ENCODE measurements at places on chromosomes 11 and 22.

DNA sequence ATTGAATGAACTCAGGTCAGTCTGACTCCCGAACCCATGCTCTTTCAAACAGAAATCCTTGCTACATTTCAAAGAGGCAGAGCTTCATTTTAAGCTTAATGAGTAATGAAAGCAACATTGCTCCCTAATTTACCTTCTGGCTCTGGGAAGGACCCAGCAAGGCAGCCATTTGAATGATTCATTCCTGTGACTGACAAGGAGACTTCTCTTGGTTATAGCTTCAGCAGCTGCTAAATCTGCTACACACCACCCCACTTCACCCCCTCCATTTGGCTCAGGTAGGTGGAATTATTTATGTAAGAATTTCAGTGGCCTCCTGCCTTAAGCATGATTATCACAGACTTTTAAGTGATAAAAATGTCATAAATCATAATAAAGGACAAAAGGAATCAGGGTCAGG lies 117.7 kb downstream of the KCNC1 start:
- DNase-seq = no peak

GRCh38 chr11:63472372-63472771 lies 18.6 kb downstream of the PLAAT5 start:
- no peak for DNase-seq

GRCh38 chr11:86917589-86917988 lies 37.6 kb downstream of the FZD4 start:
- no peak for DNase-seq

DNA sequence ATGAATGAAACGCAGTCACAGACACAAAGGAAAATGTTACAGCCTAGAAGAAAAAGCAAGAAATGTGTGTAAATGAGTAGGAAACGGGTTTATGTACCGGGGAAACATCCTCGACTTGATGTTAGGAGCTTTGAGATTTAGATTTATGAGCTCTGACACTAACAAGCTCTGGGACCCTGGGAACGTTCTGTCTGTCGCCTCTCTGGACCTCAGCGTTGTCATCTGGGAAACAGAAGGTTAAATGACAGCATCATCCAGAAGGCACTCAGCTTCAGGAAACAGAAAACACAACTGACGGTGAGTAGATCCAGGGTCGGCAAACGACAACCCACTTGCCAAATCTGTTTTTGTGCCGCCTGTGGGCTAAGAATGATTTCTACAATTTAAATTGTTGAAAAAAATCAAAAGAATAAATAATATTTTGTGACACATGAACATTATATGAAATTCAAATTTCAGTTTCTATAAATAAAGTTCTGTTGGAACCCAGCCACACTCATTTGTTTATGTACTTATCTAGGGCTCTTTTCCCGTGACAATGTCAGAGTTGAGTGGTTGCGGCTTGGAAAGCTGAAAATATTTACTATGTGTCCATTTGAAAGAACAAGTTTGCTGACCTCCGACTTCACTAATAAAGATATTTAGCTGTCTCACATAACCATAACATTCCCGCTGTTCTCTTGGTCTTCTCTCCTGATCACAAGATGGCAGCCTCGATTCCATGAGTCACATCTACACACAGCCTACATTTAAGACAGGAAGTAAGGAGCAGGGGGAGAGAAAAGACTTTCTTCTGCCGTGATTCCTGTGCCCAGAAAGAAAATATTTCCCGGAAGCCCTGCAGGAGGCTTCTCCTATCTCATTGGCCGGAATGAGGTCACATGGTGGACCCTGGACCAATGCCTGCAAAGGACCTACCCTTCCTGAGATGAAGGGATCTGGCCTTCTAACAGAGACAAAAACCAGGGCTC lies 47.1 kb upstream of the SYT13 start:
- DNase-seq = no peak

GRCh38 chr11:110712659-110713448 lies 617 bp upstream of the ARHGAP20 start:
- peak; percentile 38 for DNase-seq

GRCh38 chr11:58574881-58575280 lies 775 bp downstream of the LPXN start:
- DNase-seq = no peak

- DNase-seq = no peak
These were observed 174.2 kb downstream of the ETS1 start for GRCh38 chr11:128412847-128413791.

DNA sequence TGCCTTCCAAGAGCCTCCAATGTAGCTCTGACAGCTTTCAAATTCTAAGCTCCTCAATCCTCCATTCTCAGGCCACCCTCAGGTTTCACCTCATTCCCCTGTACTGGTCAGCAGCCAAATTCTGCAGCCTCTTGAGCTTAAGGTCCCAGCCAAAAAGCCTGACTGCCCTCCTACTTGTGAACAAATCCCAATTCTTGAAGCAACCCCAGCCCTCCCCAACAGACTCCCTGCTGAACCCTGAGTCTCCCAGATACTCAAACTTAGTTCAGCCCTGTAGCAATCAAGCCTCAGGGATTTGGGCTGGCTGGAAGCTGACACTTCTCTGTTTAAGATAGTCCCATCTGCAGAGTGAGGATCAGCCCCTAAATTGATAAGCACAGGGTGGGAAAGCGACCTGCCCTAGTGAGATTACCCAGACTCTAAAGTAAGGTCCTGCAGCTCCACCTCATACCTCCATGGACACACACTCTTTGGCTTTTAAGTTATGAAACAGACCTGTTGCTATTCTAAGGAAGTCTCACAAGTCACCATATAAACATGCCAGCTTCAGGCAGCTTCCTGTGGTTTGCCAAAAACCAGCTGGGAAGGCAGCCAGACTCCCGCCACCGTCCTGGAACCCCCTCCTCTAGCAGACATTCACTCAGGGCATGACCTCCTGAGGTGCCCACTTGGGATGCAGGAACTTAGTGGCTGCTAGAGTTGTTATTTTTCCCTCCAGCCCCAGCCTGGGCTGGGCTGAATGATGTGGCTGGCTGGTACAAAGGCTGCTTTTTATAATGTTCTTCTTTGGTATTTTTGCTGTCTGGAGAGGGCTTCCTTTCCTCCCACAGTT lies 82.5 kb upstream of the PICALM start:
- DNase-seq = no peak

GRCh38 chr22:38418589-38418988 lies 36.4 kb downstream of the KCNJ4 start:
- DNase-seq = no peak

- peak; percentile 38 for DNase-seq
These were observed 3.7 kb upstream of the RELT start for GRCh38 chr11:73372375-73372993.

DNA sequence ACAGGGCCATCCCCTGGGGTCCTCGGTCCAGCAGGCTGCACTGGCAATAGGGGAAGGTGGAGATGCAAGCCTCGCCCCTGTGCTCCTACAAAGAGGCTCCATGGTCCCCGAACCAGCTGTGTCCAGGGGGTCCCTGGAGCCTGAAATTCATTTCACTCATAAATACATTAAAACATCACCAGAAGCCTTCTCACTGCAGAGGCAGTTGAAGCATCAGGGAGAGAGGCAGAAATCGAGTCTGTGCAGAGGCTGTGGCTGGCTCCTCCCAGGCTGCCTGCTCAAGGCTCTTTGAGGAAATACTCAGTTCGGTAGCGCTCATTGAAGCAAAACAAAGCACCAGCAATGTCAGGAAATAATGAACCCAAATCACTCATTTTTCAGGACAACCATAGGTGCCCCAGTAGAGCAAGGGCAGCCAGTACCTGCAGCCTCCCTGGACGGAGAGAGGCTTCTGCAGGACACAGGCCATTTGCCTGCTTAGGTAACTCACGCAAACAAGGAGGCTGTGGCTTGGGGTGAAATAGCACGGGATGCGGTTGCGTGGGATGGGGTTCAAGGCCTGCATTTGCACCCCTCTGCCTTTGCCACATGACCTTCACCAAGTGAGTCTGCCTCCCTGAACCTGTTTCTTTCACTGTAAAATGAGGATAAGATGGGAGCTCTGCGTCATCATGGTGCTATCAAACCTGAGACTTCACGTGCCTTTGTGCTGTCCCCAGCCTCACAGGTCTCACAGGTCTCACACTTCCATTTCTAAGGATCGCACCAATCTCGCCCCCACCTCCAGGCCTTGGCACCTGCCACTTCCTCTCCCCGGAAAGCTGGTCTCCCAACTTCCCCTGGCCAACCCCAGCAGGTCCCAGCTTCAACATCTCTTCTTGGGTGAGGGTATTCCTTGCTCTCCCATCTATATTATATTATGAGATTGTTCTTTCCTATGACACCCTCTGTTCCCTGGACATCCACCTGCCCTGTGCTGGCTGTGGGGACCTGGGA lies 84.3 kb upstream of the SHISAL1 start:
- DNase-seq = peak; percentile 2

GRCh38 chr22:32692371-32692770 lies 109.1 kb upstream of the TIMP3 start:
- no peak for DNase-seq

- DNase-seq = no peak
These were observed 58.5 kb downstream of the FLI1 start for GRCh38 chr11:128752379-128752778.

- no peak for DNase-seq
These were observed 96.9 kb downstream of the CCDC34 start for GRCh38 chr11:27266125-27266524.

DNA sequence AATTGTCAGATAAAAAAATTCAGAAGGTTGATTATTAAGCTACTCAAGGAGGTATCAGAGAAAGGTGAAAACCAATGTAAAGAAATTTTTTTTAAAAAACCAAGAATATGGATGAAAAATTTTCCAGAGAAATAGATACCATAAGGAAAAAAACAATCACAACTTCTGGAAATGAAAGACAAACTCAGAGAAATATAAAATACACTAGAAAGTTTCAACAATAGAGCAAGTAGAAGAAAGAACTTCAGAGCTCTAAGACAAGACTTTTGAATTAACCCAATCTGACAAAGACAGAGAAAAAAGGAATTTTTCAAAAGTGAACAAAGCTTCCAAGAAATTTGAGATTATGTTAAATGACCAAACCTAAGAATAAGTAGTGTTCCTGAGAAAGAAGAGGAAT lies 62.9 kb upstream of the TEAD1 start:
- DNase-seq = no peak

DNA sequence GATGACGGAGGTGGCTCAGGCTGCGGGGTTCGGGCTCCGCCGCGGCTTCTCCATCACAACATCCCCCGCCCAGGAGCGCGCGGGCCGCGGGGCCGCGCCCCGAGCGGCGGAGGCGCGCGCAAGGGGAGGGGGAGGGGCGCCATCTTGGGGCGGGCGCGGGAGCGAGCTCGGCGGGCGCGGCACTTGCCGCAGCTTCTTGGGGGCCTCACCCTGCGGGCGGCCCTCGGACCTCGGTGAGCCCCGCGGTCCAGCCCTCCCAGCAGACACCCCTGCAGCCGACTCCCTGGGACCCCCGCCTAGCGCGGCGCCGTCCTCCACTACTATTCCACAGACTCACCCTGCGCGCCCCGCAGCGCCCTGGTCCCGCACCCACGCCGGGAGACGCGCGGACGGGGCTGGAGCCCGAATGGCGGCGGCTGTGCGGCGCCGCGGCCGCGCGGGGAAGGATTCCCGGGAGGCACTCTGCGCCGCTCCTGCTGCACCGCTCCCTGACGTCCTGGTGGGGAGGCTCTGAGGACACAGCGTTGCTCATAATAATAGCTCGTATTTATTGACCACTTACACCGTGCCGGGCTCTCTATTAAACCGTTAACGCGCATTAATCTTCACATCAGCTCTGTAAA lies at the start of gene APBB1:
APBB1 (minus strand) TSS at position 86 of the 623 bp plus-strand sequence. CDS start 7,747 bp downstream, outside the sequence.
- peak; percentile 58 for DNase-seq

DNA sequence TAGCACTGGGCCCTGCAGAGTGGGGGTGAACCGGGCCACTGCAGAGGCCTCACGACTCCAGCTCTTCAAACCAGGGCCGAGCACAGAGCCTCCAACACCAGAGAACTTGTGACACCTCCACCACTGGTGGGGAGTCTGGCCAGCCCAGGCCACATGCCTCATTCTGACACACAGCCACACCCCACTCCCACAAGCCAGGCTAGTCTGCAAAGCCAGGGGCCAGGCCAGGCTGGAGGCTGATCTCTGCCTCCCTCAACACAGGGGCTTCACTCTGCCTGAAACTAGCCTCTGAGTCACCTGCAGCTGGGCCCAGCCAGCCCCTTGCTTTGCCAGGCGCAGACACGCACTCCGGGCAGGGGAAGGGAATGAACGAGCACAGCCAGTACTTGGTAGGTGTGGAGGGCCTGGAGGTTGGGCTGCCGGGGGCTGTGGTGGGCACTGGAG lies 102.9 kb downstream of the MED15 start:
- no peak for DNase-seq

DNA sequence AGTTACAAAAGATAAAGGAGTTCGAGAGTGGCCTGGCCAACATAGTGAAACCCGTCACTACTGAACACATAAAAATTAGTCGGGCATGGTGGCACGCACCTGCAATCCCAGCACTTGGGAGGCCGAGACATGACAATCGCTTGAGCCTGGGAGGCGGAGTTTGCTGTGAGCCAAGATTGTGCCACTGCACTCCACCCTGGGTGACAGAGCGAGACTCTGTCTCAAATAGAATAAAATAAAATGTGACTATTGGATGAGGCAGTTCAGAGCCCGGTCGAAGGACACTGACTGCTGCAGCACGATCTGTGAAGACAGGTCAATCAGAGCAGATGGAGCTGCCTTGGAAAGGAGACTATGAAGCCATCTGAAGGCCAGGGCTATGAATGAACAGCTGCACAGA lies 37.7 kb upstream of the ANO1 start:
- DNase-seq = no peak

- DNase-seq = peak; percentile 35
These were observed 127.7 kb downstream of the OSBP2 start for GRCh38 chr22:30822216-30823014.

DNA sequence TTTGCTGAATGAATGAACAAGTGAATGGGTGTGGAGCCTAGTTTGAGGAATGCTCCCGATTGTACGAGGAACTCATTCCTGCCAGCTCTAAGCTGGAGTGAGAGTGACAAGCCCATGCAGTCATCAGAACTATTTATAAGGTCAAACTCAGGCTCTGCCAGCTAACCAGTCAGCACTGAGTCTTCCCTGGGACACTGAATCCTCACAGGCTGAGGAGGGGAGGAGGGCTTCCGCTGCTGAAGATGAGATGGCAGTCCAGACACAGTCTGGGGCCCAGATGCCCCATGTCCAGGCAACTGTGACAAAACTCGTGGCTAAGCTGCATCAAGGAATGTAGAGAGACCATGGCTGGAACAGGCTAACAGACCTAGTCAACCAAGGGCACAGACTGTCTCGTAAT lies 4.0 kb downstream of the LRP4 start:
- no peak for DNase-seq

GRCh38 chr11:36567694-36568093 lies at the start of gene RAG1:
Gene RAG1, plus strand, starts transcription at chr11:36568007. Its CDS starts 5,298 bp downstream, at chr11:36573305.
- DNase-seq = no peak

DNA sequence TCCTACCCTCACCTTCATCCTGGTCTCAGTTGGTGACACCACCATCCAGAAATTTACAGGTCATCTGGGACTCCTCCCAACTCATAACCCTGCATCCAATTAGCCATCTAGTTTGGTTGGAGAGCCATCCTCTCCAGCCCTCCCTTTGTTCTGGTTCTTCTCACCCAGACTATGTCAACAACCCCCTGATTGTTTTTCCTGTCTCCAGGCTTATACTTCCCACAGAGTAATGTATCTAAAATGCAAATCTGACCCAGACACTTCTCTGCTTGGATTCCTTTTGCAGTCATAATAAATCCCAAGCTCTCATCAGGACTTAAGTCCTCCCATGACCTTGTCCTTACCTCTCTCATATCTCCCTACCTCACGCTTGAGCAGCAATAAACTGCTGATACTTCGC lies 3.0 kb downstream of the TTC12 start:
- DNase-seq = no peak

Measured in endothelial cell (in vitro differentiated cells).